Ammon's horn (tissue), 1 donor: ENCODE measurements at places on chromosomes 4 and X.

DNA sequence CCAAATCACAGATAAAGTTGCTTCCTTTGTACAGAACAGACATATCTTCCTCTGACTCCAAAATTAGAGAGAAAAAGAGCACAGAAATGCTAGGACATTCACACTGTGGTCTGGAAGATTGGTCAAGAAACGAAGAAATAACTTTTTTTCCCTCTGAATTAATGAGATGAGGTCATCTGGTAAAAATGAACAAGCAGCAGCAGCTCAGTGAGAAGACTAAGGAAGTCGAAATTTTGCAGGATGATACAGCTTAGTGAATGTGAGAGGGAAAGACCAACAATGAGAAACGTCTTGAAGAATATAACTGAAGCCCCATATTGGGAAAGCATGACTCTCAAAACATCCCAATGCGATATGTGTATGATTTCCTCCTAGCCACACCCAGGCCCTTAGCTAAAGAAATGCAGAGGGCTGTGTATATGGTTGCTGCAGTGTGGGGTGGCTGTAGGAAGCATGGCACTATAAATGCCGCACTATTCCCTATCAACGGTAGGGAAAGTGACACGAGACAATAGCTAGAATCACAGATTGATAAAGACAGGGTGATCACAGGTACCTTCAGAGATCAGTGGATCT lies 208.6 kb downstream of the VEGFC start:
- no peak for DNase-seq

GRCh38 chr4:181952478-181952877 lies 290.7 kb upstream of the TENM3 start:
- no peak for DNase-seq

DNA sequence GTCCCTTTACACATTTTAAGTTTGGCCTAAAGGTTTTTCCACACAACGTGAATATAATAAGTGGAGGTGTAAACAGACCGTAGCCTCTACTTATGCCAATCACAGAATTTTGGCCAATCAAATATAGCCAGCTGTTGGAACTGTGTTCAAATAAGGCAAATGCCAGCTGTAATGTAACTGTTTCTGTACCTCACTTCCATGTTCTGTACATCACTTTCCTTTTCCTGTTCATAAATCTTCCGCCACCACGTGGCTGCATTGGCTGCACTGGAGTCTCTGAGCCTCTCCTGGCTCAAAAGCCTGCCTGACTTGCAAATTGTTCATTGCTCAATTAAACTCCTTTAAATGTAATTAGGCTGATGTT lies 105.1 kb upstream of the SMIM31 start:
- no peak for DNase-seq

DNA sequence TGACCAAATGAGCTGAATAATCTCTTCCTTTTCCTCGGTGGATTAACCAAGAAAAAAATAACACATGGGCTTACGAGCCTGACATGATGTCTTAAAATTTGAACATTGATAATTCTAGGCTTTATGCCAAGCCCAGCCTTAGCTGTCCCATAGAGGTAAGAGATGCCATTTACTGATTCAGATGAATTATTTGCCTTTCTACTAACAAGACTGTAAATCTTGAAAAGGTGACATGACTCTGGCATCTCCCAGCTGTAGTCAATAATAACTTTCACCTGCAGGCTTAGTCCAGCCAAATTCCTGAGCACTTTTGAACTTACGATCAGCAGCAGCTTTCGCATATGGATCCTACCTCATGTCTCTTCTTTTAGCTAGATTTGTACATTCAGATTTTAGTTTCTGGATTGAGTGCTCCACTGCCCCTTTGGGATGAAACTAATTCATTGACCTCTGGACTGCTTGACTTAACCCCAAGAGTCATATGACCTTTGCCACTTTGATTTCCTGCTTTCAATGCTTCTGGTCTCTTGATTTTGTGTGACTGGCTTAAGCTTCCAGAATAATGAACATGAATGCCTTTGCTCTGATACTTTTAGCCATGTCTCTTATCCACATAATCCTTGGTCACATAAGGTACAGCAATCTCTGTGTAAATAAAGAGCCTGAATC lies 876.4 kb upstream of the SLIT2 start:
- no peak for DNase-seq

GRCh38 chrX:57587607-57588006 lies 4.2 kb upstream of the ZXDB start:
- DNase-seq, result no peak

DNA sequence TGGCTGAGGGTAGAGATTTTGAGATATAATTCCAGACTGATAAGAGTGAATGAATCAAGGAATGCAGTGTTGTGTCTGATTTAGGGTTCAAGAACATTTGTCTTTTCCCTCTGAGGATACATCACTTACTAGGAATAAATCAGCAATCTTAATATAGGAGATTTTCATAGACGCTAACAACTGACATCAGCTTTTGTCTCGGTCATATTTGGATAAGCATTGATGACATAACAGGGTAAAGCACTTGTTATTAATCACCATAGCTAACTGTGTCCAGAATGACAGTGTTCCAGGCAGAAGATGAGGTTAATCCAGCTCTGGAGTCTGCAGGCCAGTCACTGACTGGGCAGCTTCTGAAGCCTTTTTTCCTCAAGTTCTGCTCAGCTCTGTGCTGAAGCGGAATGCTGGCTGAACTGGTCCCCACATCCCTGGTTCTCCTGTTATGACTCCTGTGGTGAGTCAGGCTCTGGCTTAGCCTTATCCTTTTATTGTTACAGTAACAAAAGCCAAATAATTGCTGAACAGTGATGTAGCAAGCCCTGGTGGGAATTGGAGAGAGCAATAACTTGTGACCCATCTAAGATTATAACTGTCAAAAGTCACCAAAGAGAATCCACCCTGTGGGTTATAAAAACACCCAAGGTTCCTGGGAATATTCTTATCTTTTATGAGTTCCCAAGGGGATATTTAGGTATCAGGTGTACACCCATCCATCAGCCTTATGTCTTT lies 41.8 kb downstream of the FNIP2 start:
- peak; percentile 62 for DNase-seq

GRCh38 chrX:22177950-22178515 lies 94.7 kb upstream of the CBLL2 start:
- no peak for DNase-seq

DNA sequence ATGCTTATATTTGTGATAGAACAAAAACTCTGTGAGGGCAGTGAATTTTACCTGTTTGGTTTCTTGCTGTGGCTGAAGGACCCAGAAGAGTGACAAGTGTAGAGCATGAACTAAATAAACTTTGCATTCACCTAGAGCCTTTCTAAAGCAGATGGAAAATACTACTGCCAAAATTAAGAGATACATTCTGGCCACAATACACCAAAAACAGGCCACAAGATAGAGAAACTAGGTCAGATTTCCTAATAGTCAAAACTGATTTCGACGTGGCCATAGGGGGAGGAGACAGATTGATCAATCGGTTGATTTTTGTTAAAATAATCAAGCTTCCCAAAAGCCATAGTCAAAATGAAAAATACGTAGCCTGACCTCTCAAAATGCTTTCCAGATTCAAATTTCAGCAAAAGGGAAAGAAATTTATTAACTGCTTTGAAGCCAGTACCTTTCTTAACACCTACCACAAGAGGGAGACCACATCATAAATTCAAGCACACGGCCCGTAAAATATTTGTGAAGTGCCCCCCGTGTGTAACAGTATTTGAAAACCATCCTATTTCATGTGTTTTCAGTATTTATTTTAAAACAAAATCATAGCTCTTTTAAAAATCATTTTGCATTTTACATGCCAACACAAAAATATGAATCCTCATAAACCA lies 132.4 kb downstream of the CORIN start:
- DNase-seq, result peak; percentile 7
